ENCODE measurements at places on chromosomes 7 and 10.

- no peak for DNase-seq
Measured at GRCh38 chr7:116356333-116356965, 143.1 kb upstream of the CAV2 start.

DNA sequence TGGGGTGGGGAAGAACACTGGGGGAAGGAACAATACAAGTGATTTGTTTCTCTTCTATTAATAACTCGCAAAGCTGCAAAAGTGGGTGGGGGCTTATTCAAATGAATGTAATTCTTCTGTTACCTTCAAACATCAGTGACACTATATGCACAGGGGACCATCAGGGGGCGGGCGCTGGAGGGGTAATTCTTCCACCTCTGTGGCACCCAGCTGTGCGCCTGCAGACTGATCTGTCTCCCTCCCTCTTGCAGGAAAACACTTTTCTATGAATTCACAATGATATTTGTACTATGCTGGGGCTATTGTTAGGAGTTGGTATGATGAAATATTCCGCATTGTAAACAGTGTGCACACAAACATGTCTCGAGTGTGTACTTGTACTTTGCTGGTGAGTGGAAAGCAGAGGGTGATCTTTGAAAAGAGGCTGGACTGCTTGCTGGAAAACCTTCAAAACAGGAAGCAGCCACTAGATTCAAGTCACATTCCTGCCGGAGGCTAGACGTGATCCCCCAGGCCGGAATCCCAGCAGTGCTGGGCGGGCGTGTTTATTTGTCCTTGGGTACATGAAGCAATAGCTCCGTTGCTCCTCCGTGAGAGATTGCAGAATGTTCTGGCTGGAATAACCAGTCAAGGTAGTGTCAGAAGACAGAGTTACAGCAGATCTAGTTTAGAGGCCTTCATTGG lies 15.8 kb upstream of the BNIP3 start:
- no peak for DNase-seq

DNA sequence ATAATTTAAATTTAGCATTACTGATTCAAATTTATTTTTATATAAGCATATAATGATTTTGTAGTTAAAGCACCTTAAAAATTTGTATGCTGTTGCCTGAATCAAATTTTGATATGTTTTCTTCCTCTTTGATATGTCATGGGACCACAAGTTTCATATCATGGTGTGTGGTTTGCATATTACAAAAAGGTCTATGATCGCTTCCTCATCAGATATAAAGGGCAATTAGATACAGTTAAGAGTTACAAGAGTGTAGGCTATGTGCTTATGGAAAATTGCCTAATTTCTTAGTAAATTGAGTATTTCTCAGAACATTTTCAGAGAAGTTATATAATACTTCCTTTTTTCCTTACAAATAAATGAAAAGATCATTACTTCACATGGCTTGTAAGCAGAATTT lies 22.2 kb downstream of the MRC1 start:
- DNase-seq: no peak

GRCh38 chr7:135645296-135645904 lies 16.9 kb upstream of the STMP1 start:
- no peak for DNase-seq

GRCh38 chr7:68684246-68684839 lies 913.9 kb upstream of the AUTS2 start:
- DNase-seq: no peak

DNA sequence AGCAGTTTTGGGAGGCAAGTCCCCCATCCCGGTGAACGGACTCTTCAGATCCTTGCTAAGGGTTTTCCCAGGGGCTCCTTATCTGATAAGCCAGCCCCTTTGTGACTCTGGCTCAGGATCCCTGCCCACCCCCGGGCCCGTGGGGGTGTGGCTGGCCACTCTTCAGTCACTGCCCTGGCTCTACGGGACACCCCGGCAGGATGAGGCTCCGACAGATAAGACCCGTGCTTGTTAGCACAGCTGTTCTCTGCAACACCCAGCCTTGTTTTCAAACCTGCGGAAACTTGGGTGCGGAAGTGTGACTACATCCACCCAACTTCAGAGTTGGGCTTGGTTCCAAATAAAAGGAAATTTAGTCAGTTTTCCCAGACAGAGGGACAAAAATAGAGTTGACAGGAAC lies 66.7 kb upstream of the PODXL start:
- DNase-seq: no peak

DNA sequence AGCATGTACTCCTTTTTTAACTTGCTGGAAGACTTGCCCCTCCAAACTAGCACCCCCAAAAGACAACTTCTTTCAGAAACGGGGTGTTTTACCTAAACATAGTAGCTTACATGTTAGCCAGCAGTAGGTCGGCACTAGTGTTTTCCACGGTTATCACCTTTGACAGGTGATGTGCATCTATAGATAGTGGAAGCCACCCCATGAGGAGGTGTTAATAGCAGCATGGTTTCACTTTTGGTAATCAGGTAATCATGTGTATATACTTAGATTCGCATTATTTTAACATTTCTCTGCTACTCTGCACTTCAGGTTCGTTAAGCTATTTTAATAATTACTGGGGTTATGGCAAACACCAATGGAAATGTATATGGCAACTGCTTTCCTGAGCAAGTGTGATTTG lies 17.6 kb downstream of the SRI start:
- DNase-seq: no peak
